ENCODE measurements at places on chromosomes 2 and 18.

DNA sequence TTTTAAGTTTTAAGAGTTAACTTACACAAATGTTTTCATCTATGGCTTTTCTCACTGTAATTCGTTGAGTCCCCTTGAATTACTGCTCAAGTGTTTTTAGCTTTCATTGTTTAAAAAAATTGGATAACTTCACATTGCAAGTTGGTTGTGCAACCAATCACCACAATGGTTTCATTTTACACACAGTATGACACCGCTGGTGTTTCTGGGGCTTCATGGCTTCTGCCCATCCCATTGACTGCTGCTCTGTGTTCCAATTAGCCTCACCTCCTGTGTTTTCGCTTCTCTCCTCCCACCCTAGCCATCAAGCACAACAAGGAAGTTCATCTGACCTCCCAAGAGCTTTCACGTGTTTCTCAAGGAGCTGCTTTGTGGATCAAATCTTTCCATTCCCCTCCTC lies 199.1 kb upstream of the CHAC2 start:
- DNase-seq = no peak

GRCh38 chr2:74884118-74884762 lies 50.3 kb downstream of the HK2 start:
- no peak for DNase-seq

- DNase-seq = no peak
Measured at GRCh38 chr2:189066037-189066436, 91.9 kb downstream of the COL3A1 start.

- DNase-seq = peak; percentile 17
Measured at GRCh38 chr2:135839713-135840112, 2.7 kb upstream of the LCT start.

DNA sequence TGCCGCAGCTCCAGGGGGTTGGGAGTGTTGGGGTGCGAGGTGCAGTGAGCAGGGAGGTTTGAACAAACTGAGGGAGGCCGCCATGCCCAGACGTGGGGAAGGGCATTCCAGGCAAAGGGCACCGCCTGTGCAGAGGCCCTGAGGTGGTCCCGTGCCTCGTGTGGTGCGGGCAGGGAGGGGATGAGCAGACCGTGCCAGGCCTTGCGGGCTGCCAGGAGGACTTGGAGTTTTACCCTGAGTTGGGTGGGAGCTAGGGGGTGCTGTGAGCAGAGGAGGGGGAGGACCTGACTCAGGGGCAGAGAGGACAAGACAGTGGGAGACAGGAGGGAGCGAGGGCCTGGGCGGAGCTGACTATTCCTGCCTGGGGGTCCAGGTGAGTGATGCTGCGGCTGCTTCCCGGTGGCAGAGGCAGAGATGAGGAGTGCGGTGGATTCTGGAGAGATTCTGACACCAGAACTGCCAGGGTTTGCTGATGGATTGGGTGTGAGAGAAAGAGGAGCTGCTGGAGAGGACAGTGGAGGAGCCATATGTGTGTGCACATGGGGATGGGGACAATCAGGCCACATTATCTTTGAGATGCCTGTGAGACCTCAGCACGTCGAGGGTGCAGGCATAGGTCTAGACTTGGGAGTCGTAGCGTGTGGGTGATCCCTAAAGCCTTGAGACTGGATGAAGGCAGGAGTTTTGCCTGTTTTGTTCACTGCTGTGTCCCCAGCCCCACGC lies 23.4 kb downstream of the ZAP70 start:
- no peak for DNase-seq

DNA sequence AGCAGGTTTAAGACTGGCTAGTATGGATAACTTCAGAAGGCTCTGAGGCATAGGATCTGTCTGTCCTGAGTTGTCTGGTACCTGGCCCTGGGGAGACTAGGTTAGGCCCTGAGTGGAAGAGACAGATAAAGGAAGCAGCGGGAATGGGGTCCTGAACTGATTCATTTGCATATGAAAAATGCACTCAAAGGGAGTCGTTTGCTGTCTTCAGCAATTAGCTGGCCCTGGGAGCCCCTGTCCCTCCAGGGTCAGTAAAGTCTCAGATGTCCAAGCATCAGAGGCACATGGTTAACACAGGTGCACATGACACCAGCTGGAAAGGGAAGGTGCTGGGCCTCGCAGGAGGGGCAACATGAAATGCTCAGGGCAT lies 172.4 kb downstream of the ACOXL start:
- DNase-seq = no peak

- DNase-seq = no peak
Measured at GRCh38 chr2:101870444-101870843, 121.3 kb upstream of the IL1R2 start.

DNA sequence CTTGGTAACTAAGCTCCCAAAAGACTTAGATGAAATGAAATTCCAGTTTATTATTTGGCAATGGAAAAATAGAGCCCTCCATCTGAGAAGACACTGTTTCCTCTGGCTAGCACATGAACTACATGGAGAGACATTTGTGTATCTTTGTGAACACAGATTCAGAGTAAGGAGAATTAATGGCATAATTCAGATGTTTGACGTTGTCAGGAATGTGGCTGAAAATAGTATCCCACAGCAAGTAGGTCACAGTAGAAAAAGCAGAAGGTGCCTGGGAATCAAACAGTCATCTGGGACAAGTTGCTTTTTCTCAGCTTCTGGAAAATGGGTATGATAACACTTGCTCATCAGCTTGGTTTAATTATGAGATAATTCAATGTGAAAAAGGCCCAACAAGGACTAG lies 288.6 kb downstream of the PTPRM start:
- no peak for DNase-seq

- DNase-seq = peak; percentile 44
Measured at GRCh38 chr2:100246163-100247145, 75.8 kb downstream of the LONRF2 start.

DNA sequence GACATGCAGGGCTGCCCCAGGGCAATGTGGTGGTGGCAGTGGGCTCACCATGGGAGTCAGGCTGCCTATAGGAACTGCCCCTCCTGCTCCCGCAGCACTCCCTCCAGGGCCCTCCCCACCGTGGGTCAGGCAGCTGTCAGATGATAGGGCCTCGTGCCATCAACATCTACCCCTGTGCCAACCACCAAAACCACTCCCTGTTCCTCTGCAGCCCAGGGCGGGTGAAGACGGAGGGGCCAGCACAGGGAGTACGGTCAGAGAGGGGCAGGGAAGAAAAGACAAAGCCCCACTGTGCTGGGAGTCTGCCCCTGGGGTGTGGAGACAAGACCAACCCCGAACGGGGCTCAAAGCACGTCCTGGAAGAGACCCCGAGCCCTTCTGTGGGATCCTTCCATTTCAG lies 97.4 kb downstream of the TNS1 start:
- DNase-seq = no peak

GRCh38 chr2:43152186-43152585 lies 74.2 kb downstream of the ZFP36L2 start:
- DNase-seq = no peak

- no peak for DNase-seq
Measured at GRCh38 chr2:42248846-42249245, 79.7 kb downstream of the EML4 start.

DNA sequence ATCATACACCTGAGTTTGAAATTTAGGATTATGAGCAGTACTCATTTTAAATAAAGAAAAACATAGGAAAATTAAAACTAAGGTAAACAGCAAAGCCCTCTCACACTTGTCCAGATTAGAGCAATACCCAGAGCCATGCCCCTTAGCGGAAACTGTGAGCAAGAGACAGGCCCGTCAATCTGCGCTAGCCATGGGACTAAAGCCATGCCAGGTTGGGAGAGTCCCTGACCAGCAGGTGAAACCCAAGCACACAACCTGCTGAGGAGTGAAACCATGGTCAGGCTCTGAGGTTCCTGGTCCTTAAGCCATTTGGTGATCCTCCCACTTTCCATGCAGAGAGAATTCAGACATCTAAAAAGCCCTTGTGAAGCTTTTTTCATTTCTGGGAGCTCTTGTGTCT lies 494.3 kb downstream of the STK39 start:
- DNase-seq = no peak

DNA sequence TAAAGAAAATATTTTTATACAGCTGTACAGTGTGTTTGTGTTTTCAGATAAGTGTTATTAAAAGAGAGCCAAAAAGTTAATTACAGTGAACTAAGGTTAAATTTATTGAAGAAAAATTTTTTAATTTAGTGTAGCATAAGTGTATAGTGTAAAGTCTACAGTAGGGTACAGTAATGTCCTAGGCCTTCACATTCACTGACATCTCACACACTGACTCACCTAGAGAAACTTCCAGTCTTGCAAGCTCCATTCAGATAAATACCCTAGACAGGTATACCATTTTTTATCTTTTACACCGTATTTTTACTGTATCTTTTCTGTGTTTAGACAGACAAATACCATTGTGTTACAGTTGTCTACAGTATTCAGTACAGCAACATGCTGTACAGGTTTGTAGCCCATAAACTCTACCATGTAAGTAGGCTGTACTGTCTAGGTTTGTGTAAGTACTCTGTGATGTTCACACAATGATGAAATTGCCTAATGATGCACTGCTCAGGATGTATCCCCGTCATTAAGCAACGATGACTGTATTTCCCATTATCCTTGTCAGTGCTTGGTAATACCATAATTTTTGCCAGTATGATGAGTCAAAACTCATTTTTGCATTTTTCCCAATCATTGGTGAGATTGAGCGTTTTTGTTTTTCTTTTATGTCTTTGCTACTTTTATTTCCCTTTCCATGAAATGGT lies 48.2 kb upstream of the B3GNT2 start:
- no peak for DNase-seq

DNA sequence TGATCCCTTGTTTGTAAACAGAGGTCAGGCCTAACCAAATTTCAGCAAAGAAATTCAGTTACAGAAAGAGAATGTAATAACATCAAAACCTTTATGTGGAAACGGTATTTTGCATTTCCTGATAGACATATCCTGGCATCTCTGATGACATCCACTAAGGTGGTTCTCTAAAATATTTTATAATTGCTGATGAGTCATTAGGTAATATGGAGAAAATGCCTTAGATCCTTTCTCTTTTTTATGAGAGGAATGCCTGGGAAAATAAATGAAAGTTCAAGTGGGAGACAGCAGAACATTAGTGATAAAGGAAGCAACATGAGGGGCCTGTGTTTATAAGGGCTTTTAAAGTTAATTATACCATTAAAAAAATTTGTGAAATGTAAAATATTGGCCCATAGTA lies 72.6 kb downstream of the PLCL1 start:
- DNase-seq = no peak

- no peak for DNase-seq
Measured at GRCh38 chr2:158498043-158498748, 41.4 kb downstream of the PKP4 start.

DNA sequence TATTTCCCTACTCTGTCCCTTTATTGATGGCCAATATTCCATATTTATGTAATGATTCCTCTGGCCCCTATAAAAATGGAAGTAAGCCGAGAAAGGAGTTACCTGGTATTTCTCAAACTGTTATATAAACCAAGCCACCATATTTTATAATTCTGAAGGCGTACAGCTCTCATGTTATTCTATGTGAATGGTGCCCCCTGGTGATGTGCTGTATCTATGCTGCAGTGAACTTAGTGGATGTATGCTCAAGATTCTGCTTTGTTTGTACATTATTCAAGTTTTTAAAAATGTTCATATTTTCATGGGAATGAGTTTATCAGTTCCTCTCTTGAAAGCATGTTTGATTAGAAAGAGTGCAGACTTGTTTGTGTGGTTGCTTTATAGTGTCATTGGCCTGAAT lies 194.5 kb upstream of the LRRTM1 start:
- DNase-seq = peak; percentile 82

GRCh38 chr2:218959761-218960308 lies 369 bp downstream of the CDK5R2 start:
- DNase-seq = no peak

DNA sequence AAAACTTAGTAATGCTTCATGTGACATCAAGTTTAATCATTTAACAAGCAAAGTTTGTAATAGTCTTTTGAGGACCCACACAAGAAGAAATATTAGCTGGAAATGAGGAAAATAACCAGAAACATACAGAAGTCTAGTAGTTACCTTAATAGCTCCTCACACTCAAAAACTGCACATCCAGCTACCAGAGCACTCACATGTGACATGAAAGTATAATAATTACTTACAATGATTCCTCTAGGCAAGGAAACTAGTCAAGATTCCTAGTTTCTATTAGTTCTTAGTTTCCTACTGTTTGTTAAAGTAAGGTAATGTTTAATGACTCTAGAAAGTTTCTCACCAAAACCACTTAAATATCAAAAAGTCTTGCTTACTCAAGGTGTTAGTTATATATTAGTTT lies 335.8 kb downstream of the RAD51AP2 start:
- no peak for DNase-seq

DNA sequence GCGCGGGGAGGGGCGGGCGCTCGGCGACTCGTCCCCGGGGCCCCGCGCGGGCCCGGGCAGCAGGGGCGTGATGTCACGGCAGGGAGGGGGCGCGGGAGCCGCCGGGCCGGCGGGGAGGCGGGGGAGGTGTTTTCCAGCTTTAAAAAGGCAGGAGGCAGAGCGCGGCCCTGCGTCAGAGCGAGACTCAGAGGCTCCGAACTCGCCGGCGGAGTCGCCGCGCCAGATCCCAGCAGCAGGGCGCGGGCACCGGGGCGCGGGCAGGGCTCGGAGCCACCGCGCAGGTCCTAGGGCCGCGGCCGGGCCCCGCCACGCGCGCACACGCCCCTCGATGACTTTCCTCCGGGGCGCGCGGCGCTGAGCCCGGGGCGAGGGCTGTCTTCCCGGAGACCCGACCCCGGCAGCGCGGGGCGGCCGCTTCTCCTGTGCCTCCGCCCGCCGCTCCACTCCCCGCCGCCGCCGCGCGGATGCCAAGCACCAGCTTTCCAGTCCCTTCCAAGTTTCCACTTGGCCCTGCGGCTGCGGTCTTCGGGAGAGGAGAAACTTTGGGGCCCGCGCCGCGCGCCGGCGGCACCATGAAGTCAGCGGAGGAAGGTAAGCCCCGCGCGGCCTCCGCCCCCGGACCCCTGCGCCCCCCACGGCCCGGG lies at the start of gene NFATC1:
NFATC1 (plus strand) TSS at position 170 of the 644 bp plus-strand sequence; CDS start at position 465, 295 bp downstream.
- no peak for DNase-seq

DNA sequence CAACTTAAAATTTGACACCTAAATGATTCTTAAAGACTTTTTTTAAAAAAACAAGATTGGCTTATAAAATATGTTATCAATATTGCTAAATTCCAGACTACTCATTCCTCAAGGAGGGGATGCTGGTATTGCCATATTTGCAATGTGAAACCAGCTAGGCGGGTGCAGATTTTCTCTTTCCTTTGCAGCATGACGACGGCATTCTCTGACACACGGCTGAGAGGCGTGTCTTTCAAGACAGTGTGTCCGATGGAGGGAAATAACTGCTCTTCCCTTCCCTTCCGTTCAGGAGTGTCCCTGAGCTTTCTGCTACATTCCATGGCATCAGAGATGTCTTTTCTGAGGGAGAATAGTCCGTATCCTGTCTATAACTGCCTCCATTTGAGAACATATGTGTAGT lies 38.2 kb upstream of the CNGA3 start:
- DNase-seq = no peak

- DNase-seq = peak; percentile 30
Measured at GRCh38 chr2:67649331-67650261, 252.5 kb downstream of the ETAA1 start.

DNA sequence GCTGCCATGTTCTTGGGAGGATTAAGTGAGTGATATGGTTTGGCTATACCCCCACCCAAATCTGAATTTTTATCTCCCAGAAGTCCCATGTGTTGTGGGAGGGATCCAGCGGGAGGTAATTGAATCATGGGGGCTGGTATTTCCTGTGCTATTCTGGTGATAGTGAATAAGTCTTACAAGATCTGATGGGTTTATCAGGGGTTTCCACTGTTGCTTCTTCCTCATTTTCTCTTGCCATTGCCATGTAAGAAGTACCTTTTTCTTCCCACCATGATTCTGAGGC lies 291.4 kb downstream of the KCNS3 start:
- no peak for DNase-seq

- DNase-seq = no peak
Measured at GRCh38 chr2:59887366-59887765, 666.1 kb downstream of the BCL11A start.

- DNase-seq = no peak
Measured at GRCh38 chr2:127047054-127047453, 59.9 kb downstream of the BIN1 start.
